ENCODE measurements at places on chromosomes 4 and X.

DNA sequence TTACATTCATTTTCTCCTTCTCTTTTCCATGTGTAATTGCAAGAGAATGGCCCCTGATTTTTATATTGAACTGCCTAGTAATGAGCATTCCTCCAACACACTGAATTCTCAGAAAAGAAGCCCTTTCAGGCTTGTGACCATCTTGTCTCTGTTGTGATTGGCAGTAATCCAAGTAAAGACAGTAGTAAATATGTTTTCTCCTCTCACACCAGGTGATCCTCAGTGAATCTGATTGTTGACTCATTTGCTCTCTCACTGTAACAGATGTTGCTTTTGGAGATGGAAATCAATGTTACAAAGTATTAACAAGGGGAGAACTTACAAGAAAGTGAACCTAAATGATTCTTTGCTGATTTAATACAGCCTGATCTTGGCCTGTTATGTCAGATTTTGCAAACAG lies 271.0 kb downstream of the AFF2 start:
- DNase-seq, result no peak

- no peak for DNase-seq
These were observed 41.6 kb downstream of the SYNPO2 start for GRCh38 chr4:118930255-118930654.

DNA sequence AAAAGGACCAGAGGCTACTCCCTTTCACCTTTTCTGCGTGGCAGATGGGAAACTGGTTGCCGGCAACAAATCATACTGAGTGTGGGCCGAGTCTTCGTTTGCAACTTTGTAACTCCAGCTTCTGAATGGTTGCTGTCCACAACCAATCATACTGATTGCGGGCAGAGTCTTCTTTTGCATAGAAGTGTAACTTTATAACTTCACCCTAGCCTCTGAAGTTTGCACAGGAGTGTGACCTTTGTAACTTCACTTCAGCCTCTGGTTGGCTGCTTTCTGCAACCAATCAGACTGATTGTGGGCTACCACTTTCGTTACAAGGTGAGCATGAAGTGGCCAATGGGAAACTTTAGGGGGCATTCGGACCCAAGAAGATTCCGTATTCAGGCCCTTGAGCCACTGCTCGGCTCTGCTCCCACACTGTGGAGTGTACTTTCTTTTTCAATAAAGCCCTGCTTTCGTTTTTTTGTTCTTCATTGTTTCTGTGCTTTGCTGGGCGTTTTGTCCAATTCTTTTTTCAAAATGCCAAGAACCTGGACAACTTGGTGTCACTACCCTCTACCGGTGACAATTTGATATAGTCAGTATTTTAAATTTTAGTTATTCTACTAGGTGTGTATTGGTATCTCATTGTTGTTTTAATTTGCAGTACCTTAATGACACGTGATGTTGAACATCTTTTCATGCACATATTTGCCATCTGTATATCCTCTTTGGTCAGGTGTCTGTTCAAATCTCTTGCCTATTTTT lies 9.0 kb upstream of the PAGE5 start:
- DNase-seq, result no peak

DNA sequence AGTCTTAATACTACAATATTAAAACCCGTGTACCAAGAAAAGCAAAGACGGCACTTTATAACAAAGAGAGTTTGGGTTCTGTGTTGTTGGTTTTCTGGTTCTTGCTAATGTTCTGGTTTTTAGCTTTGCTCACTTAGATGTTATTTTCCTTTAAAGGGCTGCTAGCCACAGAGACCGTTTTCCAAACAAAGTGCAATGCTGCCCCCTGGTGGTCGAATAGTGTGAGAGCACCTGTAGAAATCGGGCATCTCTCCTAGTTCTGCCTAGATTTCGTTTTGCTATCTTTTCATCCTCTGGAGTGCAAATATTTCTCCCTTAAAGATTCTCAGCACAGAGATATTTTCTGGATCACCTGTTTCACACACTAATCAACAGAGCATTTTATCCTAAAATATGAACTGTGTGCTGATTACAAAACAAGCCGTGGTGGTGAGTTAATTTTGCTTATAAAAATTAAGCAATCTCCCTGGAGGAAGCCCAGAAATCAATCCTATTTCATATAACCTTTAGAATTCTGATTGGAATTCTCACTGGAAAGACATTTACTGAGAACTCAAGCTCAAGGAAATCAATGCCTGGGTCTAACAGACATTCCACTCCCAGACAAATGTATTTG lies 334.5 kb upstream of the NOCT start:
- DNase-seq, result peak; percentile 41

GRCh38 chr4:145891958-145892357 lies 46.7 kb downstream of the ZNF827 start:
- no peak for DNase-seq

GRCh38 chr4:183607894-183608293 lies 51.1 kb downstream of the RWDD4 start:
- DNase-seq, result no peak

- DNase-seq, result no peak
These were observed 13.5 kb downstream of the TIMP1 start for GRCh38 chrX:47595716-47596251.

DNA sequence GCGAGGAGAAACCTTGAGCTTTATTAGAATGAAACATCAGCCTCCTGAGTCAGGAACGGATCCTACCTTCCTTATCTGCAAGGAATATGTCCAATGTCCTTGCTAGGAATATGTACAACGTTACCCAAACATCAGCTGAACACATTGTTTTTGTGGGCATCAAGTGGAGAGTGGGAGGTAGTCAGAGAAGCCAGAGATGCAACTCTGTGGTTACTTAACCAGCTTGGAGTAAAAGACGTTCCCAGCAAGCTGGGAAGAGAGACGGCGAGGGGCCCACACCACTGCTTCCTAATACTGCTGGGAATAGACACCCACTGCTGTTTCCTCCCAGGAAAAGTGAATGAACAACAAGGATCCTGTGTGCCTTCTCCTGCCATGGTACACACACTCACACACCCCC lies 74.4 kb upstream of the PLAC1 start:
- DNase-seq, result no peak

DNA sequence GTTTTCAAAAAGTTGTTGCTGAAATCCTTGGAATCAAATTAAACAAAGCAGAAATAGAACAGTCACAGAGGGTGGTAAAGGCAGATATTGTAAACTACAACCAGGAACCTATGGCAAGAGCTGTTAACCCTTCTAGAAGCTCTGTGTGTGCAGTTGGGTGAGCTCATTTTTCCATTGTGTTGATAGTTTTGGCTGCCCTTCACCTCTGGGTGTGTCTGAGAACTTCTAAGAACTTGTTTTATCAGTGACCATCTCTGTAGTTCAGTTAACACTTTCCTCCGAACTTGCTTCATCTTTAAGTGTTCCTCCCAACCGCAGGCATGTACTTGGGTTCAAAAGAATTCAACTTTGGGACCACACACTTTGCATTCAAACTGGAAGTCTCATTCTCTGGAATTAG lies 32.7 kb downstream of the RBMX start:
- no peak for DNase-seq

GRCh38 chr4:73874386-73874785 lies 5.2 kb downstream of the CXCL1 start:
- DNase-seq, result no peak

DNA sequence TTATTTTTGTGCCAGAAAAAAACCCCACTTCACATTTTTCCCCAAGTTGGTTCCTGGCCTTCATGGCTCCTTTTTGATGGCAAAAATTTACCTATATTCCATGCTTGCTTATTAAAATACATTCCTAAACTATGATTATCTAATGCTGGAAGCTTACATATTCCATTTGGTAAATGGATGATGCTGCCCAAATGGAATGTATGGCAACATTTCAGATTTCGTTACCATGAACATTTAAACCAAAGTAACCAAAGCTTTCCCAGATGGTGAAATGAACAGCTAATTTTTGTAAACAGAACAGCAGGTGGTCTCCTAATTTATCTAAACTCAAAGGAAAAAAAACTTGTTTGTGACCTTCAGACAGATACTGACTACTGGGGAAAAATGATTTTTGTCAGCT lies 110.8 kb upstream of the TEX13A start:
- no peak for DNase-seq

GRCh38 chrX:3549411-3549911 lies 164.0 kb downstream of the PRKX start:
- no peak for DNase-seq

- no peak for DNase-seq
These were observed 224.6 kb downstream of the IL15 start for GRCh38 chr4:141860974-141861373.

GRCh38 chr4:3085948-3086670 lies 11.6 kb downstream of the HTT start:
- no peak for DNase-seq

DNA sequence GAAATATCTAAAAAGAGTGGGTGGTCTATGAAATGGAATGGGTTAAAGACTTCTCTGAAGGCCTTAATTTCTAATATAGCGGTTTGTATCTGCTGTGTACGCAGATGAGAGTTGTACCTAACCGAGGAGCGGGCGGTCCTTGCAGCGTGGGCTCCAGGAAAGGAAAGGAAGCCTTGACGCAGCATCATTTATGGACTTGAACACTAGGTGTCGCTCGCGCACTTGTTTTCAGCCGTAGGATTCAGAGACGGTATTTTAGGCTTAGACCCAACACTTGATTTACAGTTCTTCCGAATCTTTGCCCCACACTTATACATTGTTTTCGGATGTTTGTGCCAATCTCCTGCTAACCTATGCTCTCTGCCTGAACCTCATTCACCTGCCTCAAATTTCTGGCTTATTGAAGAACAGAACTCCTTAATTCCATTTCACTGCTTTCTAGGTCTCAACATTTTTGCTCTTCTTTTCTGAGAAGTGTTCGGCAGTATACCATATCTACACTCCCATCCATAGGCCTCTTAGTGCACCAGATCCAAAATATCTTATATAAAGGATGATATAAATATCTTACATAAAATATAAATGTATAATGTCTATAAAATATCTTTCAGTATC lies 48.9 kb upstream of the AADAT start:
- DNase-seq, result peak; percentile 76

DNA sequence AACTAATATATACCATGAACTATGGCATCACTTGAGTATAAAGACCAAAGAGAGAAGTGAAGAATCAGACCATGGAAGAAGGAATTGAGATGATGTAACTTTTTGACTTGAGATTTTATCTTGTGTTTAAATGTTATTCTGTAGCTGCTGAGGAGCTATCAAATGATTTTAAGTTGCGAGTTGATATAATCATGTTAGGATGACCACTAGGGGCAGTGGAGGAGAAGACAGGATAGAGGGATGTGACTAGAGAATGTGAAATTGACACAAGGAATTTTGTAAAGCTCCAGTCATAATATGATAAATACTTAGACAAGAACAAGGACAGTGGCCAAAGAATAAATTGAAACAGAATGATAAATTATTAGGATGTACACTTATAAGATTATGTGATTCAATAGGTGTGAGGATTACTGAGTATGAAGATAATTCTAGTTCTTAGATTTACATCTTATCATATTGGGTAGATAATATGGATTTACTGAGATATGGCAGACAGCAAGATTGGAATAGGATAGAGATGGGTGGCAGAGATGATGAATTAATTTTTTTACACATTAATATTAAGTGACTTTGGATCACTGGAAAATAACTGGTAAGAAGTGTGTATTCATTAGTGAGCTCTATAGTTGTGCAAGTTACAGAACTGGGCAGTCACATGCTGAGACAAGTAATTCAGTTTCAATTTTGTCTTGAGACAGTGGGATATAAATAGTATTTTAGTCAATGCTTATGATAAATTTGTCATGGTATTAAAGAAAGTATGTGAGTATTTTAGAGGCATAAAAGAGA lies 816.0 kb upstream of the PCDH10 start:
- peak; percentile 4 for DNase-seq

- DNase-seq, result no peak
These were observed 29.8 kb upstream of the SH3D19 start for GRCh38 chr4:151355155-151355554.

- no peak for DNase-seq
These were observed 17.7 kb upstream of the GRIPAP1 start for GRCh38 chrX:49019599-49020249.

DNA sequence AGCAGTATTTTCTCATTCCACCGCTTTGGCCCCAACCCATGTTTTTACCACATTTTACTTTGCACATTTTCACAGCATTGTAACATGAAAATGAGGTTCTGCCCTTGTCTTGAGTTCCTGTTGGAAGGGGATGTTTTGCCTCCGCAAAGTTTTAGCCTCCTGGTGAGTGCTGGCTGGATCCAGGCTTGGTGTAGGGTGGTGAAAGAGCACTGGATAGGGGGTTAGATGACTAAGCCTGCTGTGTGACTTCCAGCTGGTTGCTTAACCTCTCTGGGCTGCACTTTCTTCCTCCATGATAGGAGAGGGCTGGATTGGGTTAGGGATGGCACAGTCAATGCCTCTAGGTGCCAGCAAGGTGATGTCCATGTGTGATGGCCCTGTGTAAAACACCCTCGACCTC lies 28.9 kb downstream of the CYTL1 start:
- DNase-seq, result no peak

GRCh38 chr4:89064848-89065247 lies 7.9 kb upstream of the FAM13A start:
- DNase-seq, result no peak

DNA sequence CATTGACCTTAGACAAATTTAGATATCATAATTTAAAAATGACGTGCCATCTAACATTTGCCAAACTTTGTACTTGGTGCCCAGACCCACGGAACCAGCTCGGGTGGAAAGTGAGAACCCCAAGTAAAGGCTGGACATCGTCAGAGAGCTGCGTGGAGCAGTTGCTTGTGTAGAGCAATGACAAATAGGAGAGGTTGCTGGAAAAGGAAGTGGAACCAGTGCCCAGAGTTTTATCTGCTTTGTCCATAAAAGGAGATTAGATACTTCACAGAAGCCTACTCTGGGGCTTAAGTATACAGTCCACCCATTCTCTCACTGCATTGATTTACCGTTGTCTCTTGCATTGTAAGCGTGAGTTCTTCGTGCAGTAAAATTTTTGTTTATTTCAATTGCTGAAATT lies 5.4 kb upstream of the TBC1D1 start:
- DNase-seq, result no peak

GRCh38 chr4:1403591-1404572 lies 2.4 kb downstream of the NKX1-1 start:
- no peak for DNase-seq

GRCh38 chrX:71504346-71504745 lies 28.6 kb upstream of the OGT start:
- no peak for DNase-seq

GRCh38 chrX:47093248-47093647 lies 15.0 kb downstream of the RGN start:
- no peak for DNase-seq
